NCI-H1048 (cell line): ENCODE measurements at places on chromosomes 1 and 21.

GRCh38 chr1:212975111-212975918, 25.0 kb downstream of the VASH2 start:
- DNase-seq, result no peak

- no peak for DNase-seq
Measured at GRCh38 chr1:179141592-179142251, 59.9 kb downstream of the TOR3A start.

GRCh38 chr1:53319296-53320101, 8.4 kb downstream of the LRP8 start:
- no peak for DNase-seq

DNA sequence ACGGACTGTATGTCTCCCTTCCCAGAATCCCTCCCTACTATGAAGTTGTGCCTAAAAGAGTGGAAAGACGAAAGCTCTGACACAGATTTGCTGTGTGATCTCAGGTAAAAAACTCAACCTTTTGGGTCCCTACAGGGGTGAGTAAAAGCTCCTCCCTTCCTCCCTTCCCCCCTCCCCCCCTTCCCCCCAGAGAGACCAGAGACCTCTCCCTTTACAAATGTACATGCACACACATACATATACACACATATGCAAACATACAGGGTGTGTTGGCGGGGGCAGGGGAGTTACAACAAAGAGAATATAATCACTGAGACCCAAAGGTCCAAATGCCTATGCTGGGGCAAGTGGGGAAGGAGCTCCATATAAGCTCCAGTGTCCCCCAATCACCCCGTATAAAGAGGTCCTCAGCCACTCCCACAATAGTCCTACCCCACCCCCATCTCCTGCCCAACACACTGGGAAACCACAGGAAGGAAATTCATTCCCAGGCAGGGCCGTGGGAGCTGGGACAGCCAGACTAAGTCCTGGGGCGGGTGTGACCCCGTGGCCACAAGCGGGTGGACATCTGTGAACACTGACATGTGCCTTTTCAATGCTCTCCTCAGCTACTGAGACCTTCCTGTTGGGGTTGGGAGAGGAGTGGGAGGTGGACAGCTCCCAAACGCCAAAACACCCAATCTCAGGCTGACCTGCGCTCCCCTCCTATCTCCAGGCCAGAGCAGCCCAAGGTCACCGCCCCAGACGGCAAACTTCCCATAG, 2.0 kb downstream of the MEF2D start:
- no peak for DNase-seq

DNA sequence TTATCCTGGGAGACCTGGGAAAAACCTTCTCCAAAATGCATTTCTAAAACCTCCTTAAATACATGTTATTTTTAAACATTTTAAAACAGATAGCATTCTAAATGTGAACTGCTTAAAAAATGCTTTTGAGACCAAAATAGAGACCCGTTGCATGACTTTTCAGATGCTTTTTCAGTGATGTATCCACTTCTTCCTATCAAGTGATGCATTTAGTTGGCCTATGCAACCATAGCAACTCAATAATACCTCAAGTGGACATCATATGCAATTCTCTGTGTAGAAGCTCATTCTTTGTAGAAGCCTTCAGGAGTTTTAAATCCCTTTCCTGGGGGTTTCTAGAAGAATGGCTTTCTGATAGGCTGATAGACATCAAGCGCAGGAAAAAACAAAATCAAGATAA, 94.5 kb upstream of the RAVER2 start:
- DNase-seq, result no peak

- no peak for DNase-seq
Measured at GRCh38 chr21:41255190-41255589, 61.4 kb upstream of the FAM3B start.

- DNase-seq, result no peak
Measured at GRCh38 chr1:12541274-12542137, 76.5 kb downstream of the DHRS3 start.

GRCh38 chr21:33825419-33825818, 90.2 kb downstream of the ATP5PO start:
- no peak for DNase-seq

DNA sequence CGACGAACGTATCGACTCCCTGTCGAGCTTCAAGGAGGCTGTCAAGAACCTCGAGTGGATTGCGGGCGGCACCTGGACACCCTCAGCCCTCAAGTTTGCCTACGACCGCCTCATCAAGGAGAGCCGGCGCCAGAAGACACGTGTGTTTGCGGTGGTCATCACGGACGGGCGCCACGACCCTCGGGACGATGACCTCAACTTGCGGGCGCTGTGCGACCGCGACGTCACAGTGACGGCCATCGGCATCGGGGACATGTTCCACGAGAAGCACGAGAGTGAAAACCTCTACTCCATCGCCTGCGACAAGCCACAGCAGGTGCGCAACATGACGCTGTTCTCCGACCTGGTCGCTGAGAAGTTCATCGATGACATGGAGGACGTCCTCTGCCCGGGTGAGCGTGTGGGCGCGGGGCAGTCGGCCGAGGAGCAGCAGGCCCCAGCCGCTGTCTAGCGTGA, 28.0 kb downstream of the COL6A2 start:
- no peak for DNase-seq
